Activated CD8-positive, alpha-beta T cell treated with anti-CD3 and anti-CD28 coated beads, Interleukin-2, amount 10 ng/mL, durations not matched to agents 7 days and 5 days (primary cell): ENCODE measurements at places on chromosomes 5 and 9. TPM values are rescaled to one million over a fixed set of nuclear protein-coding genes. Genes with fewer than 3 reads are reported as not detected.

Gene ADAMTSL2
- not detected for total RNA-seq

Gene KCNIP1
- not detected for total RNA-seq

Gene NR2F1-AS1
- total RNA-seq: not detected

Gene IFNK
- total RNA-seq: not detected

Gene CCIN
- 0.13 TPM for total RNA-seq

Gene ALDH1A1
- total RNA-seq: not detected

Gene MUSK
- total RNA-seq: not detected

Gene SMC2
- 79.5 TPM for total RNA-seq

Gene GAS1
- not detected for total RNA-seq

Gene GARNL3
- total RNA-seq: 1.9 TPM
